ENCODE measurements at places on chromosomes 2 and 18.

DNA sequence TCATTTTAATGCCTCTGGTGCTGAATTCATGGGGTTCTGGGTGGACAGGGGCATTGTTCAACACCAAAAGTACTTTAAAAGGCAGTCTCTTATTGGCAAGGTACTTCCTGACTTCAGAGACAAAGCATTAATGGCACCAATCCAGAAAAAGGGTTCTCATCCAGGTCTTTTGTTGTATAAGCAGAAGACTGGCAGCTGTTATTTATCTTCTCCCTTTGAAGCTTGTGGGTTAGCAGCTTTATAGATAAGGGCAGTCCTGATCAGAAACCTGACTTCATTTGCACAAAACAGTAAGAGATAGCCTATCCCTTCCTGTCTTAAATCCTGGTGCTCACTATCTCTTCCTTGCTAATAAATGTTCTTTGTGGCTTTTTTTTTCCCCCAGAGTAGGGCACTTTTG, 68.8 kb downstream of the VPS54 start:
- no peak for DNase-seq

DNA sequence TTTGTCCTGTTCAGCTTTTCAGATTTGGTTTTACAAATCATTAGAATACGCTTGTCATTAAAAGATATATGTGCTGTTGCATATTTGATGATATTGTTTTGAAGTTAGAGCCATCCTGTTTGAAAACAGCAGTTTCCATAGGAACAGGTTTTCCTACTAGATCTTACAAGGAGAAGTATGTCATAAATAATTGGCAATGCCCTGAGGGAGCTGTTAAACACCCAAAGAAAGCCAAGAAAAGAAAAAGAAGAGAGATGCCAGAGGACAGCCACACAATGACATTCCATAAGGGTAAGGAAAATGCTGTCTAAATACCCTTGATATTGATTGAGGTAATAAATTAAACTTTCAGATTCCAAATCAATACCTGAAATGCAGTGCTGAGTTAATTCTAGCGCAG, 392.2 kb upstream of the CRIM1 start:
- no peak for DNase-seq

DNA sequence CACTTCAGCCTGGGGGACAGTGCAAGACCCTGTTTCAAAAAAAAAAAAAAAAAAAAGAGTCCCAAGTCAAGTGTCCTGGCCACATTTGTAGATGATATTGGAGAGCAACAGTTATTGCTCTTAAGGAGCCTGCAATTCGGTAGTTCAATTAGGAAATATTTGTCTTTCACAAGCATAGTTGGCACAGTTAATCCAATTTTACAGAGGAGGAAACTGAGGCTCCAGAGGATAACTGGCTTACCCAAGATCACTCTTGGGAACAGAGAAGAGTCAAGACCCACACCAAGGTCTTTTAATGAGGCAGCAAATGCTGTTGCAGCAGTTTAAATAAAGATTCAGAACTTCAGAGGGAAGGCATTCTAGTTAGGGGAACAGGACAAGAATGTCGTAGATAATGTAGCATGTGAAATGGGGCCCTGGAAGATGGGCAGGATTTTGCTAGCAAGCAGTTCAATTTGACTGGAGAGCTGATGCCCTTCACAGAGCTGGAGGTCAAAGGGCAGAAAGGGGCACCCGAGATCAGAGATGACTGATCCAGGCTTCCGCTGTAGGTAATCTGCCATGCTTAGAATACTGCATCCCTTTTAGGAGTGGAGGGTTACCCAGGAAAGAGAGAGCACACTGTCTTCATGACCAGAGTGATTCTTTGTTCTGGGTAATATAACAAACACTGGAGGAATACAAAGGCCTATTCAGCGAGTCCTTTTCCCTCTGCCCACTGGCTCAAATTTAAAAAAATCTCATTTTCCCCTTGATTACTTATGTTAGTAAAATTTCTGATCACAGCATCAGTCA, 3.0 kb downstream of the NPC1 start:
- DNase-seq = no peak

DNA sequence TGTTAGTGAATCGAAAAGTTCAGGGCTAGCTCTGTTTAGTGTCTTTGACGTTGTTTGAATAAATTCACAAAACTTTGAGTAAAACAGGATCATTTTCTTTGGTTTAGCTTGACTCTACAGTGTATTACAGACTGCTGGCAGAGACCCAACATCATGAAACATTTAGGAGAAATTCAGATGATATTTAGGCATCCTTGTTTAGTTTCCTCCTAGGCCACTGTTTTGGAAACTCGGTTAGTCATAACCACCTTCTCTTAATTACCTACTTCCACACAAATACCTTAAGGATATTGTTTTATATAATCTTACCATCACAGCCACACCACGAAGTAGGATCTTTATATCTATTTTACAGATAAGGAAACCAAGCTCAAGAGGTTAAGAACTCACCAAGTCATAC, 7.8 kb downstream of the LIMS1 start:
- peak; percentile 42 for DNase-seq

DNA sequence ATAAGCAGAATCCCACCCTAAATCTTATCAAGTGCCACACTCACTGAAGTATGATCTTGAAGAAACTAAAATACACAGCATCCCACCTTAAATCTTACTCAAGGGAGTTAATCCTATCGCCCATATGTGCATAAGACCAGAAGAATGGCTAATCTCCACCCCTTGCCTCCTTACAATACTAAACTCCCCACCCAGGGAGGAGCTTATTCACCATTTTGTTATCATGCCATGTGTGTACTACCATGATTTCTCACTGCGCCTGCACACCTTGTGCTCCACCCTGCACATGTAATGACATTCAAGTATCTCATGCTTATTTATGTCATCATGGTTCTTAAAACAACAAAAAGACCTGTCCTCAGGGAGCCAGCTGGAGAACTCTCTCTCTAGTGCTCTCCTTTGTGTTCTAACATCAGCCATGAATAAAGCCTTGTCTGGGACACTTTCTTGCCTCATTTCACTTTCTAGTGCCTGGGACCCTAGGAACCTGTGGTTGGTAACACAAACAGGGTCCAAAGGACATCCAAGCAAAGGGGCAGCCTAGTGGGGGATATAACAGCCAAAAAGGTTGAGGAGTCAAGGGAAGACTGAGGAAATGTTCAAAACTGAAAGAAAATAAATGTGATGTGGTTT, 87.4 kb downstream of the SLC66A3 start:
- no peak for DNase-seq

DNA sequence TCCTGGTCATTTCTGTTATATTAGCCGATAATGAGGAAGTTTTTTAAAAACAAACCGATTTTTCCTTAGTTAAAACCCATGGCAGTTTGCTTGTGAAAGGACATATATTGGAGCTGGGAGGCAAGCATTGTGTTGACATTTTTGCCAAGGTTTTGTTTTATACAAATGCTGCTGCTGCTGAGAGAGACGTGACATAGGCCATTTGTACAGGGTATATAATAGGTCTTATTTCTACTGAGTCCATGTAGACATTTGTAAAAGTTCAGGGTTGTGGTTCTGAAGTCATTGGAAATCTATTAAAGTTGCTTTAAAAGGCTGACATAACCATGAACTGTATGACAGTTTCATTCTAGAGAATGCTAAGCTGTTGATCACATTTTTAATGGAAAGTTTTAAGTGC, 424.0 kb upstream of the FANCL start:
- no peak for DNase-seq

DNA sequence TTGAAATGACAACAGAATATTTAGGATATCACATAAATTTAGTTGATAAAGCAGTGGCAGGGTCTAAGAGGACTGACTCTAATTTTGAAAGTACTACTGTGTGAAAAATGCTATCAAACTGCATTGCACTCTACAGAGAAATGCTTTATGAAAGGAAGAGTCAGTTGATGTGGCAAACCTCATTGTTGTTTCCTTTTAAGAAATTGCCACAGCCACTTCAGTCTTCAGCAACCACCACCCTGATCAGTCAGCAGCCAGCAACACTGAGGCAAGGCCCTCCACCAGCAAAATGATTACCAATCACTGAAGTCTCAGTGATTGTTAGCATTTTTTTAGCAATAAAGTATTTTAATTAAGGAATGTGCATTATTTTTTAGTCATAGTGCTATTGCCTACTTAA, 488.7 kb upstream of the SLC39A10 start:
- no peak for DNase-seq

GRCh38 chr2:211455216-211455841, 898.9 kb downstream of the CPS1 start:
- DNase-seq = peak; percentile 69

DNA sequence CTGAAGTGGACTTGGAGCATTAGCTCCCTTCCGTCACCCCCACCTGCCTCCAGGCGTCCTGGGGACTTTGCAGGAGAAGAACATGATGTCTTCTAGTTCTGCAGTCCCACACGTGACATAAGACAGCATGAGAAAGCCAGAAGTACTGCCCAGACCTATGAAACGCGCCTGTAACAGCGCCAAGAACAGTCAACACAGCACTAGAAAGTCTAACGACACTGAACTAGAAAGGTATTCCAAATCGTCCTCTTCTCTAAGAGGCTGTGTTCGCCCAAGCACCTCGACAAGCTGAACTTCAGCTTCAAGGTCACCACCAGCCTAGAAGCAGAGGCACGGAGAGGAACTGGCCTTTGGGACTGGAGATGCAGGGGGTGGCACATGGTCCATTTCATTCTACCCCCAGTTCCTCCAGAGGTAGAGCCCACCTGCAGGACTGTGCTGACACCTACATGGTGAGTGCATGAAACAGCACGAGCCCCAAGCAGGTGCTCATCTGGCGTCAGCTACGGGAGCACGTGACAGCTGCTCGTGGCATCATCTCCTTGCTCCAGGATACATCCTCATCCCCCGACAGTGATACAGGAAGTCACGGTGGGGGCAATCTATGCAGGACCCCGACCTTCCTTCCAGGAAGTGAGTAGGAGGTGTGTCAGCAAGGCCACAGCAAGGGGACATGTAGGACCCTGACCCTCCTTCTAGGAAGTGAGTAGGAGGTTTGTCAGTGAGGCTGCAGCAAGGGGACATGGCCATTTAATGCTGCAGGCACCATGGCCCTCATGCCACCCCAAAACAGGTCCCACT, 3.7 kb downstream of the HDAC4 start:
- DNase-seq = no peak

GRCh38 chr18:12637901-12638643, 19.8 kb downstream of the SPIRE1 start:
- peak; percentile 52 for DNase-seq

DNA sequence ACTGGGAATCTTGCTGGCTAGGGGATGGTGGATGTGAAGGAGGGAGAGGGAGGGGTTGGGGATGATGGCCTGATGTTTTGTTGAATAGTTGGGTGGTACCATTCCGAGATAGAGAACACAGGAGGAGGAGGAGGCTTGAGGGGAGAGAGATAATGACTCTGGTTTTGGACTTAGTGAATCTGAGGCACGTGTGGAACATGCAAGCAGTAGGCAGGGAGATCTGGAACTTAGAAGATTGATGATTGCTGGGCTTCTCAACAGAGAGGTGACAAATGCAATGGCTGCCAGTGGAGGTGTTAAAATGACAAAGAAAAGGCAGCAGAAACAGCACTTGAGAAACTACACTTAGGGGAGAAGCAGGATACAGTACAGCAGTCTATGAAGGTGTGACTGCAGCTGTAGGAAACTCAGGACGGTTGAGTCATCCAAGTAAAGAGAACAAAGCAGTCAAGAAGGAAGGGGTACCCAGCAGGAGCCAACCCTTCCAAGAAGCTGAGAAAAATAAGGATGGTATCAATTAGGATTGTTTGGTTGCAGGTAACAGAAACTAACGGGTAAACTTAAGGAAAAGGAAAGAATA, 221.4 kb upstream of the FBXO11 start:
- no peak for DNase-seq

GRCh38 chr2:132798341-132798740, 128.3 kb upstream of the LYPD1 start:
- no peak for DNase-seq

DNA sequence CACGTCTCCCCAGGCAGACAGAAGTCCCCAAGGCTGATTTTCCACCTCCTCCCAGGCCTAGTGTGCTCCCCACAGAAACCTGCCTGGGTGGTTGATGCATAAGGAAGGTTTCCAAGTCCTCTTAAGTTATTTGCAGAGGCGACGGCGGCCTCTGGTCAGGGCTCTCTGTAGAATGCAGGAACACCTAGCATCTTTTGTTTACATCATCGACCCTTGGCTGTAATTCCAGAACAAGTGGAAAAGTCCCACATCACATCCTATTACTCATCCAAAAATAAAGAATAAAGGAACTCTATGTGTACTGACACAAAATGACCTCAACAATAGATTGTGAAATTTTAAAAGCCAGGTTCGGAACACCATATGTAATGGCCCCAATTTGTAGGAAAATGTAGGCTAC, 211.1 kb downstream of the ALPK2 start:
- DNase-seq = no peak

DNA sequence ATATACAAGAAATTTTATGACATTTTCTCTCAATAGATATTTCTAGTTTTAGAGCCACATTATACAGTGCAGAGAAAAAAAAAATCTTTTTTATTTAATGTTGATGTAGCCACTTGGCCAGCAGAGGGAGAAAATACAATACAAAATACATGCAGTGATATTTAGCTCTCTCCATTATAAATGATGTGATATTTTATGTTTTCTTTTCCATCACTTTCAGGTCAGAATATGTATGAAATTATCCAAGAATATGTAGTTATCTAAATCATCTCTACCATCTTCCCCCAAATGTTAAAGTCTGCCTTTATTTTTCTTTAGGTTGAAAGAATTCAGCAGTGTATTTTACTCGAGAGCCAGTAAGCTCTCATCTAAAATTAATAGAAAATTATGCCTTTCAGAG, 533.6 kb upstream of the FSHR start:
- no peak for DNase-seq

- DNase-seq = no peak
Observed at GRCh38 chr18:58390399-58390798, 238.5 kb downstream of the ALPK2 start.

- DNase-seq = no peak
Observed at GRCh38 chr2:29201979-29202378, 86.8 kb downstream of the CLIP4 start.

DNA sequence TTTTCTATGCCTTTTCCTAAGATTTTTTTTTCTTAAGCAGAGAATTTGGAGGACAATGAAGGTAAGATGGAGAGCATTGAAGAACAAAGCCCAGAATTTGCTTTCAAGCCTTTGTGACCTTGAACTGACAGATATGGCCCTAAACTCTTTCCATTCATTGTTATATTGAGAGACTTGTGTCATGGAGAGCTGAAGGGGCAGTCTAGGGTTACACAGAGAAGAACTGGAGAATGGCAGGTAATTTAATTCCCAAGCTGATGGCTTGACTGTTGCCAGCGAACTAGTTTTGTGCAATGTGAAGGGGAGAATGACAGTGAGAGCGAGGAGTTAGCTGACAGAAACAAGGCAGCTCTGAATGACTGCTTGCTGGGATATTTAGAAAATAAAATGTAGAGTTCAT, 1344.2 kb downstream of the LRP1B start:
- no peak for DNase-seq

DNA sequence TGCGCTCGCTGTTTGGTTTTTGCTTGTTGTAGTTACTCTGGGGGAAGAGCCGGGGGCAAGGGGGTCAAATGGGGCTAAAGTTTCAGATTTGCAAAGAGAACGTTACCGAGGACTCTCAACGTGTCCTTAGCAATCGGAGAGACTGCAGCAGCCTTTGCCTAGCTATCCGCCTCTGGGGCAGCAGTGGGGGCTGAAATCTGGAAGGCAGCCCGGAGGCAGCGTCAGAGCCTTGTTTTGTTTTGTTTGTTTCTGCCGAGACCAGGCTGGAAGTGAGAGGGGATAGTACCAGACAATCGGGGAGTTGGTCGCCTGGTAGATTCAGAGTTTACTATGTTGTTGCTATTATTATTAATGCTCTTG, 1.2 kb downstream of the CDH20 start:
- DNase-seq = peak; percentile 31
